ENCODE measurements at places on chromosomes 7 and 10.

GRCh38 chr7:108335269-108335918, 120.8 kb downstream of the NRCAM start:
- DNase-seq, result no peak

DNA sequence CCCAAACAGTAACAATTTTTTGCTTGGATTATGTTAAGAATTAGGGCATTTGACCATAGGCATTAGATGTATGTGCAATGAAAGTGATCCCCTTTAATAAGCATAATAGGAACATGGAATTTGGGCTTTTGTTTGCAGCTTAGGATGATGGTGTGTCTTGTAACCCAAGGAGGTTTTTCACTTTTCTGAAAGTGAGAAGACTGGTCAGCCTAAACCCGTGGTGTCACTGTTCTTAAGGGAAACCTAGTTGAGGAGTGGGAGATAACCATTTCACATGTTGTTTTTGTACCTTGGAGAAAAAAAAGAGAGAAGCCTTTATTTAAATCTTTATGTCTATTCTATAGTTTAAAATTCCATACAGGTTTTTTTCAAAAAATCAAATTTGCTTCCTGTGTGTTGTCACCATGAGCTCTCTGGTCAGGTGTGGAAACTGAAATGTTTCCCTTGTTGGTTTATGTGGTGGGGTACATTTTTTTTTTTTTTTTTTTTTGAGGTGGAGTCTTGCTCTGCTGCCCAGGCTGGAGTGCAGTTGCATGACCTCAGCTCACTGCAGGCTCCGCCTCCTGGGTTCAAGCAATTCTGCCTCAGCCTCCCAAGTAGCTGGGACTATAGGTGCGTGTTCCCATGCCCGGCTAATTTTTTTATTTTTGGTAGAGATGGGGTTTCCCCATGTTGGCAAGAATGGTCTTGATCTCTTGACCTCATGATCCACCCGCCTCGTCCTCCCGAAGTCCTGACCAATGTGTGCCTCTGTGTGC, 7.7 kb downstream of the CCM2 start:
- no peak for DNase-seq

GRCh38 chr7:159165352-159165751, 20.7 kb upstream of the VIPR2 start:
- DNase-seq, result no peak

- DNase-seq, result no peak
Measured at GRCh38 chr10:103712146-103712545, 143.2 kb downstream of the SH3PXD2A start.

GRCh38 chr10:3740157-3740871, 44.7 kb downstream of the KLF6 start:
- no peak for DNase-seq

DNA sequence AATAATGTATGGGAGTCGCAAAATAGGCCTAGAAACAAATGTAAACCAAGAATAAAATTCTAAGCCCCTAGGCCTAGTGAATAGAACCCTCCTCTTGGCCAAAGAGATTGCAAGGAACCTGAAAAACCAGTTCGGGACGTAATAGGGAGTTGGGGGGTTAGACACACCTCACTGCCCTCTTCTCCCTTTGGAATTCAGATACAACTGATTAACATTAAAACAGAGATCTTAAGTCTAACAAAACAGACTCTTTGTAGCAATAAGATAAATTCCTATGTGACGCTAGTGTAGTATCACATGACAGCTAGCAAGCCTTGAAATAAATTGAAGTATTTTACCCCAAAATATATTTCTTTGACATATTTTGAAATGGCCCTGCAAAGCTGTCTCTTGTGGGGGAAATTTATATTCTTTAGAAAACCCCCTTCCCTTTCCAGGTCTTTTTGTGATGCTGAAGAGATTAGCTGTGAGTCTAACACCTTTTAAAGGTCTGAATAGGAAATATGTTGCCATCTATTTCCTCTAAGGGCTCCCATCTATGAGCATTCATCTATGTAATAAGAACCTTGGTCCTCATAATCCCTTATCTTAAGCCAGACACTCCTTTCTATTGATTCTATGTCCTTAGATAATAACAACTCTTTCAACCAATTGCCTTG, 623.4 kb upstream of the NRG3 start:
- DNase-seq, result no peak

DNA sequence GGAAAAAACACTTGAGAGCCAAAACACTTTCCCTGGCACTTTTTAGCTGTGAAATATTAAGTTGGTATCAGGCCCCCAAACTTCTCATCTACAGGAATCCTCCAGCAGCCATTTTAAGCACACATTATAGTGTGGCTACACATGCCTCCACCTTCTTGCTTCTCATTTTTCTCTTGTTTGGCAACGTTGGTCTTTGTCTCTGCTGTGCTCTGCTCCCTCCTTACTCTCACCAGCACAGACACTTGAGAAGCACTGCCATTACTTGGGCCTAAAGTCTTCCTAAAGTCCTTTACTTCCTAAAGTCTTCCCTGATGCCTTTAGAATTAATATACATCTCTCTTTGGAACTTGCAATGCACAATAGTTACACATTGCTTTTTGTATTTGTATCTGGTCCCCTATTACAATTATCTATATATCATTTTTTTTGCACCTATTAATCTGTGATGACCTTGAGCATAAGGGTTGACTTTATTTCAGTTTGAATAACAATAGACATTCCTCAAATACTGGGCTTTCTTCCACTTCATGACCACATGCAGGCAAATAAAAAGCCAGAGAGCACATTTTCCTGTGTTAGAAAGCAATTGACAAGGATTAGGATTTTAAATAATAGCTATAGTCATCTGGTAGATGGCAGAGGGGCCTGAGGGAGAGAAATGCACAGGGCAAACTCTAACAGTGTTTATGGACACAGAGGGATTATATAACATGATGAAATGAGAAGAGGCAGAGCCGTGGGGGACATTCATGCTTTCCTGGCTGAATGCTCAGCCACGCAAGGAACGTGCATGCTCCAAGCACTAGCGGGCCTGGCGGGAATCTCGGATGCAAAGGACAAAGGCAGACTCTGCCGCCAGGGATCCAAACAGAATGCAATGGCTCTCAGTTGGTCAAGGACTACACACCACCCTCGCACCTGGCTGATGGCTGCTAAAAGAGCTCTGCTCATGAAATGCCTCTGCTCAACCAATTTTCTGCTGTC, 99.3 kb downstream of the CDC14C start:
- no peak for DNase-seq

GRCh38 chr7:79361214-79361613, 92.3 kb downstream of the MAGI2 start:
- no peak for DNase-seq

- DNase-seq, result no peak
Measured at GRCh38 chr10:45471531-45472310, 97.7 kb downstream of the ALOX5 start.

DNA sequence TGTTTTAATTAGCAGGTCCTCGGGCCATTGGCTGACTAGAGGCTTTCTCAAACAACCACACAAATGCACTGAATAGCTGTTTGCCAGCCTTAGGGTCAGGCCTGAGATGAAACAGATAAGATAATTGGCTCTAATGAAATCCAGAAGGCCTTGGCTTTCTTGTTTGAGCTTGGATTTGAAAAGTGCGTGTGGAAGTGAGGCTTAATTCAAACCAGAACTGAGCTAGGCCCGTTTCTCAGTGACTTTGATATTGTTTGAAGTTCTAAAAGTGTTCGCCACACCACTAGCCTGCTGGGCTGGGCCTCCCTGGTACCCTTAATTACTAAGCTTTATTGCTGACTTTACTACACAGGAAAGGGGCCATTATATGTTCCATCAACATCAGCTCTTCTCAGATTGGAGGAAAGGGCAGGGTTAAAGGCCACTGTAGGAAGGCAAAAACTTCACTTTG, 270.6 kb downstream of the TWIST1 start:
- DNase-seq, result no peak

DNA sequence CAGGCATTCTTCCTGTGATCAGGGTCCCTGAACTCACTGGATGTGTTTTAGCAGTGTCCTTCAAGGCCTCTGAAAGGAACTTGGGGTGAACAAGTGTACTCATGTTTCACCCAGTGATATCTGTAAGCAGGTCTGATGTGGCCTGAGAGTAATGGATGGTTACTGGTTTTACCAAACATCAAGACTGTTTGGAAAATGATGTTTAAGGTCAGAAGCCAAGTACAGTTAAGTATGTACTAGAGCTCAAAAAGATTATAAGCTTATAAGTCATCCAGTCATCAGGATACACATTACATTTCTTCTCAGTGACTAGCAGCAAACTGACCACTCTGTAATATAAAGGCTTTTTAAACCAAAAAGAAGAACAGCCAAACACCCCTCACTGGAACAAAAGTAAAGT, 79.8 kb upstream of the PTN start:
- no peak for DNase-seq

- no peak for DNase-seq
Measured at GRCh38 chr7:128309976-128310375, 33.7 kb downstream of the RBM28 start.

DNA sequence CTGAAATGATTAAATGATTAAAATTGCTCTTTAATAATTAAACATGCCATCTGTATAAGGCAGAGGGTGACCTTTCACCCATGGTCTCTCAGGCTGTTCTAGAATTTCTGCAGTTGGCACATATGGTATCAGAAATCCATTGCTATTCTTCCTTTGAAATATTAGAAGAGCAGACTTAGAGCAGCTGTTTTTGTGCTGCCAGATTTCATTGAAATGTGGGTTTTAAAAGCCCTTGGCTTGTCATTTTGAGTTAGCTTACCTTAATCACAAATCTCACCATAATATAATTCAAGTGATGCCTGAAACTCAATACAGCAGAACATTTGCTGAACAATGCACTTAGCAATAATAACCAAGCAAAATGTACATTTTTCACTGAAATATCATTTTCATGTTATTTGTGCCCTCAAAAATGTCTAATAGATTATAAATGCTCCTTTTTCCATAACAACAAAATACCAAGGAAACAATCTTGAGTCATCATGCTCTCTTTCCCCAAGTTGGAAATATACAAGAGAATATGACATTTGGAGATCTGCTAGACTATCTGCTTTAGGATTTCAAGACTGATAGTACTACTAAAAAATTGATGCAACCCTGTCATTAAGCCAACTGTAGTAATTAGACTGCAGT, 16.1 kb upstream of the PTTG1IP2 start:
- no peak for DNase-seq

DNA sequence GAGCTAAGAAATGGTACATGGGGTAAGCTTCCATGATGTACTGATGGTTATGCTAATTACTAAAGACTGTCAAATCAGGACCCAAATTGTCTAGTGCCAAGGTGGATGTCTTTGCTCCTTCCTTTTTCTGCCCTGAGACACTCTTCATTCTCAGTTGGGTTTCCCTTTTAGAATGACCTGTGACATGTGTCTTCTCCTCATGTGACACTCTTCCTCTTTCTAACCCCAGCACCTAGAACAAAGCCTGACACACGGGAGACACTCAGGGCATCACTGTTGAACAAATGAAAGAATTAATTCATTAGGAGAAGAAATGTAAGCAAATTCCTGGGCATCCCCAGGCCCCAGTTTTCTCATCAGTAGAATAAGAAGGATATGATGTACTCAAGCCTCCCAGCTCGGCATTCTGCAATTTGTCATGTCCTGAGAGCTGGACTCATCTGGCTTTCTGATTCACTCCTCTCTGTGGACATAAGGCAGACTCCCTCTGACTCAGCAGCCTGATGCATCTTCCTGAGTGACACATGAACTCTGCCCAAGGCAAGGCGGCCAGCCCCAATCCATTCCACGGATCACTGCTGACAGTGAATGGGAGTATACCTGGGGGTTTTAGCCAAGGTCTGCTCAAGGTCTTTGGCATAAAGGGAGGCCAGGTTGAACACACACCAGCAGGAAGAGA, 473.8 kb downstream of the KCNMA1 start:
- DNase-seq, result no peak

- no peak for DNase-seq
Measured at GRCh38 chr10:75639736-75640135, 208.3 kb downstream of the LRMDA start.

GRCh38 chr7:96591159-96591899, 118.3 kb downstream of the SEM1 start:
- no peak for DNase-seq

Data from CD4-positive, alpha-beta T cell treated with Interleukin-15 for 4 hours (primary cell).